GM03348 (cell line): ENCODE measurements at places on chromosomes 7 and 10.

DNA sequence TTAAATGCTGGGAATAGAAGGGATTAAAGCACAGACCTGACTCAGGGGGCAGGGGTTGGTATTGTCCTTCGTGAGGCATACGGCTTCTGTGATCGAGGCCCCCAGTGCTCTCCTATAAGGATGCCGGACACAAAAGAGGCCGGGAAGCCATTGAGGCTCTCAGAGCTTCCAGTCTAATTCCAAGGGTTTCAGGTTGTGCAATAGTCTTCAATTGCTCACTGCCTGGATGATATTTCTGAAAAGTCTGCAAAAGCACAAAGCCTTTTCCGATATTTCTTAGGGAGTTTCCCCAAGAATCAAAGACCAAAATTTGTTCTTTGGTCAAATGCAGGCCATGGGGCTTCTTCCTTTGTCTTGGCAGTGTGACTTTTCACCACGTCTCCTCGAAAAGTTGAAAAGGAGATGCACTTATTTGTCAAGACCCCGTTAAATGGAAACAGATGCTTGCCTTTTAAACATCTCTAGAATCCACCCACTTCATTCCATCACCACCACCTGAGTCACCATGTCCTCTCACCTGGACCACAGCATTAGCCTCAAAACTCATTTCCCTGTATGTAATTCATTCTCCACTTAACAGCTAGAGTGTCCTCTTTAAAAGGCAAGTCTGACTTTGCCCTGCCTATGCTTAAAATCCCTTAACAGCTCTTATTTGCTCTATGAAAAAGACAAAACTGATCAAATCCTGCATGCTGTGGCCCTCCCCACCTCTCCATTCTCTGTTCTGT, 134.8 kb upstream of the NAMPT start:
- DNase-seq = no peak

GRCh38 chr7:81768951-81769778, 682 bp downstream of the HGF start:
- no peak for DNase-seq

DNA sequence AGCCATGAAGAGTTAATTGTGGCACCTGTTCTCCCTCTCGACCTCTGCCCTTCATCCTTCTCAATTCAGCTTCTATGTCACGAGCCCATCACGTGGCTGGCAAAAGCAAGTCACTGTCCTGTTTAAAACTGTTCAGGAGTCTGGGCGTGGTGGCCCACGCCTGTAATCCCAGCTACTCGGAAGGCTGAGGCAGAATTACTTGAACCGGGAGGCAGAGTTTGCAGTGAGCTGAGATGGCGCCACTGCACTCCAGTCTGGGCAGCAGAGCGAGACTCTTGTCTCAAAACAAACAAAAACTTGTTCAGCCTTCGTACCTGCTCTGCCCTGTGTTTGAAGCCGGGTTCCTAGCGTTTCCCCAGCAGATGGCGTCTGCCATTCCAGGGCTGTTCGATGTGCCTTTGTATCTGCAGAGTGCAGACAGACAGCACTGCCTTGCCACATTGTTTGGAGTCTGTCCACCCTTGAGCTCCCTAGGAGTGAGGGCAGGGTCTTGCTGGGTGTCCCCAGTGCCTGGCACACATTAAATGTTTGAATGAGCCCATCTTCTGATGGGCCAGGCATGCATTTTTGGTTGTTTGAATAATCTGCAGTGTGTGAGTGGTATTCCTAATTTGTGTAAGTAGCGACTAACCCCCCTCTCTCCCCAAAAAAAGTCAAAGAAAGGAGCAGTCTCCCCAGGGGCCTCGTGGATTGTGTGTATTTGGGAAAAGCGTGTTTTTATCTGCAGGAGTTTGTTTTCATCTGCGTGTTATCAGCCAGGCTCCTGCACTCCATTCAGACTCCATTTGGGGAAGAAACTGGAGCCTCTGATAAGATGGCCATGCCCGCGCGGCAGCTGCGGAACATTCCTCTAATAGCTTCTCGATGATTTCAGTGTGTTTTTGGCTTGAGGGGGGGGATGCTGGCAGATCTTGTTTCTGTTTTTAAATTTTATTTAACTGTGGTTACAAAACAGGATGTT, 61.2 kb downstream of the DNAJB6 start:
- peak; percentile 90 for DNase-seq

GRCh38 chr10:50552771-50553535, 70.8 kb downstream of the SGMS1 start:
- DNase-seq = no peak

- no peak for DNase-seq
These were observed 52.2 kb downstream of the C10orf105 start for GRCh38 chr10:71667387-71667752.

- DNase-seq = no peak
These were observed 28.5 kb downstream of the CPED1 start for GRCh38 chr7:121016966-121017365.

- DNase-seq = peak; percentile 51
These were observed 293.9 kb downstream of the SNX13 start for GRCh38 chr7:17646253-17646956.

DNA sequence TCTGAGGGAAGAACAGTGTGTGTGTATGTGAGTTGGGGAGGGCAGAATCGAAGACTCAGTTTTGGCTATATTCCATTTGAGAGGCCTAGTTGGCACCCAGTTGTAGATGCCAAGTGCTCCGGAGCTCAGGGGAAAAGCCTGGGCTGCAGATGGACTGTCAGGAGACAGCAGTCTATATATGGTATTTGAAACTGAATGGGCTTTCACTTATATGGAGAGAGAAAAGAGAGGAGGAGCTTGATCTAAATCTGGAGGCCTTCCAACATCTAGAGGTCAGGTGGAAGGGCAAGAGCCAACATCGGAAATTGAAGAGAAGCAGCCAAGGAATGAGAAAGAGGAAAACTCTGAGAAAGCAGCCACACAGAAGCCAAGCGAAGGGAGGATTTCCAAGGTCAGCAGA, 350.8 kb upstream of the BMPER start:
- DNase-seq = no peak

GRCh38 chr10:93600446-93601145, 439 bp downstream of the RBP4 start:
- peak; percentile 44 for DNase-seq

GRCh38 chr10:49035920-49036319, 79.4 kb downstream of the VSTM4 start:
- no peak for DNase-seq

DNA sequence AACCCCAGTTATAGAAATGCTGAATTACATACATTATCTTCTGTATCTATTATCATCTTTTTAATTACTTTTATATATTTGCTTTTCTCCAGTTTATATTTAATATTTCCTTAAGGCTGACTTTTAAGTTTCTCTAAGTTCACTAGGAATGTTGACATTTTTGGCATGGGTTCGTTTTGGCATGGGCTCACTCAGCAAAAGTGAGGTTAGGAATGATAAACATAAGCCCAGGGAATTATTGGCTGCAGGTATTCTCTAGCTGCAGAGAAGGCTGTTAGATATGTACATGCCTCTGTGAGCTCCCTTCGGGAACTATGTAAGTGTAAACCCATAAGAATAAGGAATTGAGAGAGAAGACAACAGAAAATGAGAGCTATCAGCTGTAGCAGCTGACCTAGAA, 63.6 kb upstream of the RAB18 start:
- DNase-seq = no peak

GRCh38 chr7:100629117-100629716, 12.1 kb downstream of the TFR2 start:
- DNase-seq = no peak

GRCh38 chr10:49297818-49298670, 926 bp upstream of the C10orf71 start:
- DNase-seq = no peak

GRCh38 chr7:5231811-5232484, 41.9 kb downstream of the WIPI2 start:
- DNase-seq = no peak

- DNase-seq = peak; percentile 55
These were observed at the start of gene CLEC2L for GRCh38 chr7:139523199-139523941. Gene CLEC2L, plus strand, starts transcription at chr7:139523685. Its CDS starts 243 bp downstream, at chr7:139523928.

DNA sequence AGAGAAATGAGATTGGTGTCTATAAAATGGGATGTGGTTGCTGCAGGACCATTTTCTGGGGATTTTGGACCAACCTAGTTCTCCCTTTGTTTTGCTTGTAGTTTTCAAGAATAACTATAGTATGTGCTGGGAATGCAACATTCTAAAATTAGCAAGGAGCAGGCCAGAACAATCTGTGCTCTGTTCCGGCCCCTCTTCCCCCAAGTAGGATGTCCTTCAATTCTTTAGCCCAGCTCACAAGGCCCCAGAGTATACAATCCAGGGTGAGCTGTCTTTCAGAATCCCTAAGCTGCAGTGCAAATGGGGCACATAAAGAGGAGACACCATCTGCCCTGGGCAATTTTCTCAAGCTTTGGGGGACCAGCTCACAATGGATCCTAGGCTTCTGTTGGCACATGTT, 809.1 kb downstream of the TNS3 start:
- no peak for DNase-seq

DNA sequence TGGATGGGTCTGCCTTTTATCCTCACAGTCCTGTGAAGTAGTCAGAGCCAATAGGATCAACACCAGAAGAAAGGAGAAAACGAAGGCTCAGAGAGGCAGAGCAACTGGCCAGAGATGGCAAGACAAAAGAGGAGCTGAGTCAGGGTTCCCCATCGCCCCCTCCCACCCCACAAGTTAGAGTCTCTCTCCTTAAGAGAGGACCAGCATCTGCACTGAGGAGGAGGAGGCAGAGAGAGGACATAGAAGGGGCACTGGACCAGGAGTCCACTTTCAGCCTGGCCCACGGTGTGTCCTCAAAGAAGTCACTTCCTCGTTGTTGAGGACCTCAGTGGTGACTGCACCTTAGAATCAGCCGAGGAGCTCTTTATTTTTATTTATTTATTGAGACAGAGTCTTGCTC, 11.6 kb downstream of the SPOCK2 start:
- DNase-seq = no peak

DNA sequence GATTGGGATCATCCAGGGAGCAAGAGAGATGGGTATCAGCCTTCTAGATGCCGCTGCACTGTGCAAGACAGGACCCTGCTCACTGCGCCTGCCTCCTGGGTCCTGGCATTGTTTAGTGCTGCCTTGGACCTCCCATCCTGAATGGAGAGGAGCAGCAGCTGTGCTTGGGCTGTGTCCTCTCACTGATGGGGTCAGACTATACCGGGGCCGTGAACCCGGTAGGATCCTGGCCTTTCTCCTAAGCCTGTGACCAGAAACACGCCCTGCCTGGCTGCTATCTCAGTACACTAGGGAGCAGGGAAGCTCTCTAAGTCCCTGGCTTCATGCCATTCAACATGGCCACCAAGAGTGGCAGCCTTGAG, 309.4 kb upstream of the ZNF32 start:
- no peak for DNase-seq

DNA sequence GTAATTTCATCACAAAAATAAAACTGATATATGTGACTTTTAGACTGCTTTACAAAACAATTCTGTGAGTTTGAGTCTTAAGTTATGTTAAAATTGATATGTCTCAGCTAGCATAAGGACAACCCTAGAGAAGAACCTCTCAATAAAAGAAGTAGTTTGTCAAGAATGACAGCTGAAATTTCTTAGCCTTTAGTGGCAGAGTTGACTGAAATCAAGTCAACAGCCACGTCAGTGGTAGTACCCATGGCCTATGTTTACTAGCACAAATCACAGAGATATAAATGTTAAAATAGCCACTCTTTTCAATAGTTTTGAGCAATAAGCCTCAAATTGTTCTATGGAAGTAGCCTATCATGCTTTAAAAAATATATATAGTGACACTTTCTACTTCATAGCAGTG, 138.9 kb upstream of the FERD3L start:
- no peak for DNase-seq

GRCh38 chr7:32319012-32319382, 171.2 kb downstream of the LSM5 start:
- DNase-seq = no peak

GRCh38 chr10:28280652-28281051, 22.2 kb downstream of the MPP7 start:
- peak; percentile 11 for DNase-seq

GRCh38 chr7:136173874-136174273, 196.7 kb upstream of the MTPN start:
- no peak for DNase-seq

- DNase-seq = no peak
These were observed 1071.2 kb downstream of the TYW1 start for GRCh38 chr7:68067845-68068244.

- DNase-seq = no peak
These were observed 533.6 kb downstream of the INHBA start for GRCh38 chr7:41169317-41169716.

GRCh38 chr7:107090457-107090856, 46.0 kb downstream of the PRKAR2B start:
- DNase-seq = no peak

DNA sequence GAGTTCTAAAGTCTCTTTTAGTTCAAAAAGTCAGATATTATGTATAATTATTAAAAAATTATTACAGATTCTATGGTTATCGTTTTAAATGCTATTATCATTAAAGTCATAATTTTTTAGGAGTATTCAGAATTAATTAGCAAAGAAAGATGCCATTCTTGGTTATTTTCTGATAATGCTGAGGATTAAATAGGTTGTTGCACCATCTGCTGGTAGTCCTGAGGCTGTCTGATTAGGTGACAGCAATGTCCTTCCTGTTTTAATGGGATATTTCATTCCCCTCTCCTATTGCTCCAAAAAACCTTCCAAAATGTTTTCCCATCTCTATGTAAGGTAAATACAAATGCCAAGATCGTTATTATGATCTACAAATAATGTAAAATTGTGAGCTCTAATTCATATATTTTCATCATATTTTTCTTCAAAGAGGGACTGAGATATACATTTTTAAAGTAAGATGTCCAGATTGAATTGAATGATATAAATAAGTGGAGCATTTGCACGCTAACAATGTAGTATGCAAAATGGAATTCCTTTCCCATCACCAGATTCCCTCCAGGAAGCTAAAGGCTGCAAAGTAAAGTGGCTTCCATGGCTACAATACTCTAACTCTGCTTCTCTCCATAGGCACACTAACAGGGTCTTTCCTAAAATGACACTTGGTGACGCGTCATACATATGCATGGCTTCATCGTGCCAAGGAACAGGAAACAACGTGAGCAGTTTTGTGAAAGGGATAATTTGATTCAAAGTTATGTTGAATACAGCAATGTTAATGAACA, 58.8 kb upstream of the AKR1E2 start:
- DNase-seq = peak; percentile 18

DNA sequence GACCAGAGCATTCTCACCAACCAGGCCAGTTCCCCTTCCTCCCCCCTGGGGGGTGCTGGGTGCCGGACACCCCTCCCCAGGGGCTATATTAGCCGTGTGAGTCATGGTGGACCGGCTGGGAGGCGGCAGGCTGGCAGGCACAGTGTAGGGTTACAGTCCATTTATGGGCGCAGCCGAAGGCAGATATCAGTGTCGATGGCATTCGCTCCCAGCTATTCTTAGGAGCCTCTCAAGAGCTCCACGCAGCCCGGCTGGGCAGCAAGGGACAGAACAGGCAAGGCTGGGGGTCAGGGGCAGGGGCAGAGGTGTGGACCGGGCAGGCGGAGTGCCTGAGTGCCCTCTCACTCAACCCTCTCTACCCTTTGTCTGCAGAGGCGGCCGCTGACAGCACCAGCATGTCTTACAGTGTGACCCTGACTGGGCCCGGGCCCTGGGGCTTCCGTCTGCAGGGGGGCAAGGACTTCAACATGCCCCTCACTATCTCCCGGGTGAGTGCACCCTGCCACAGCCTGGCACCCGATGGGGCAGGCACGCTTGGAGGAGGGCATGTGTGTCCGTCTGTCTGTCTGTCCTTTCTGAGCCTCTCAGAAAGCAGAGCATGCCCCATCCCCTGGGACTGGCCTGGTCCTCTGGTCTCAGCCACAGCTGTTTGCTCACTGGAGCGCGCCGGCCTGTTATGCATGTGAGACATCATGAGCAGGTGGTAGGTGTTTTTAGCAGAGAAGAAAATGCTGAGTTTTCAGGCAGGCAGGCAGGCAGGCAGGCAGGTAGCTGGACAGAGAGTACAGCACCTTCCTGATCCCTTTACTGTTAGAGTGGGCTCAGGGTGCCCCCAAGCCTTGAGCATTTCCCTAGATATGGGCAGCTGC, at the start of gene LDB3:
TSS of gene LDB3 (plus strand) at position 215 of the 869 bp plus-strand sequence. CDS start at position 396, 181 bp downstream.
- DNase-seq = no peak
